ENCODE measurements at places on chromosomes 4 and X.

DNA sequence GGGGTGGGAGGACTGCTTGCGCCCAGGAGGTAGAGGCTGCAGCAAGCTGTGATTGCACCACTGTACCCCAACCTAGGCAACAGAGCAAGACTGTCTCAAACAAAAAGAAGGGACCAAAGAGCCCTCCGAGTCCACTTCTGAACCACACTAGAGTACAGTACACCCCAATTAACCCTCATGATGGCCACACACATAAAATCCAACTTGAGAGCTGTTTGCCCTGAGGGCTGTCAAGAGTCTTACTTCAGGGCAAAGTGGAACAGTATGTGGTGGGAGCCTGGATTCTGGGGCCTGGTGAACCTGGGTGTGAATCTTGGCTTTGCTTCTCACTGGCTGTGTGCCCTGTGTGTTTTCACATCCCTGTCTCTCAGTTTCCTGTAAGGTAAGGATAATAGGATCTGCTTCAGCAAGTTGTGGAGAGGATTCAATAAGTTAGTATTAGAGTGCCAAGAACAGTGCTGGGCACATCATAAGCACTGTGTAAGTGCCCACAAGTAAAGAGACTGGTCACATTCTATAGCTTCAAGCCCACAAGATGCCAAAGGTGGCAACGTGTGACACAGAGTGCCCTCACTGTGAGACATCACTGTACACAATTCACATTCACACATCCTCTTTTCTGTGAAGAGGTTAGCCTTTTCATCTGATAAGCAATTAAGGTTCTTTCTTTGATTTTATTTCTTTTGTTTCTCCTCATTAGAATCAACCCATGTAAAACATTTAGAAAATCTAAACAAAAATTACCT, 52.1 kb downstream of the LEF1 start:
- DNase-seq, result no peak

DNA sequence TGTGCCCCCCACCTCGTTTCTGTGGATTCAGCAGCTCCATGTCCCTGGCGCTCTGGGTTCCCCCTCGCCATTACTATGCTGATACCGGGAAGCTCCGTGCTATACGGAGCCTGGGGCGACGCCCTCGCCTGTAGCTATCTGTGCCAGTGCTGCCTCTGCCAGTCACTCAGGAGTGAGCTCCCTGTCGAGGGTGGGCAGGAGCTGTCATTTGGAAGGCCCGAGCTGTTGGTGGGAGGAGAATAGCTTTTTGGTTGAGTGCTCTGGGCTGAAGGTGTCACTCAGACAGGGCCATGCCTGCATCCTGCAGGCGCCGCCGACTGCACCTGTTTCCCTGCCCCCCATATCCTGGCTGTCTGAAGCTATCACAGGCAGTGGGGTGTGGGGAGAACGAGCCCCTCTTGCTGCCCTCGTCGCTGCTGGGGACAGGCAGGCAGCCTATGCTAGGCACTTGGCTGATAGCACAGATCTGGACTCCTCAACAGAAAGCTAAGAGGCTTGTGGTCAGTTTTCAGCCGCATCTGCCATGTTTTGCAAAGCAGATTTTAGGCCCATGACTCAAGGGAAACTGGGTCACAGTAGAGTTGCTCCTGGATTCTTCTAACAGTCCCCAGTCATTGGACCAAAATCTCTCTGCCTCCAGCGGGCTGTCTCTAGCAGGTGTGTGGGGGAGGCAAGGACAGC, 31.8 kb downstream of the CPLX1 start:
- DNase-seq, result no peak

DNA sequence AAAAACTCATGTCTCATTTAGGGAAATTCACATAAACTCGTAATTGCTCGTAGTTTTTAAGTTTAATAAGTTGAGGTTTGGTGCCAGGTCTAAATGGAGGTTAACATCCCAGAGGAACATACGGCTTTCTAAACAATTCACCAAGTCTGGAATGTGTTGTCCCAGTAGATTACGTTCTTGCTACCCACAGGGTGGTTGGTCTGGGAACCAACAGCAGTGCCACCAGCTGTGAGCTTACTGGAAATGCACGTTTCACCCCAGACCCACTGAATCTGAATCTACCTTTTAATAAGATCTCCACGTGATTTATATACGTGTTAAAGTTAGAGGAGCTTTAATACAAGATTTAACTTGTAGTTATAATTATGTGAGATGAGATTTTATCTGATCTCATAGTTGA, 134.3 kb downstream of the BMPR1B start:
- DNase-seq, result no peak

- DNase-seq, result no peak
Observed at GRCh38 chr4:168859888-168860694, 150.0 kb downstream of the CBR4 start.

DNA sequence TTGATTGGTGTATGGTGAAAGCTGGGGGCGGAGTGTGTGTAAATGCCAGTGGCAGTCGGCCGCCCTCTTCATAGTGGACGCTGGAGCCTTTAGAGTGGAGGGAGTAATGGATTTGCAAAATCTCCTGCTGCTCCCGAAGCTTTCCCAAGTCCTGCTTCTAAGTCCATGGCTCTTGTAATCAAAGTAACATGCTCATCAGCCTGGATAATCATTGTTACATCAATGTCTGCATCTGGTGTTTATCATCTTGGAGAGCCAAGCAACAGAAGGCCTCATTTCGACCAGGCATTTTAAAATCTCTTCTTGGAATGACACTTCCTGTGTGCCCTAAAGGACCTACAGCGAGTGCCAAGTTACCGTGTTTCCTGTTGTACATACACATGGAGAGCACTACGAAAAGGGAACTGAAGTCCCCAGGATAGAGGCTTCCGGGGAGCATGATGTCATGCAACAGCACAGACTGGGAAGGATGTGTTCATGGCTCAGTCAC, 32.2 kb downstream of the UNC5C start:
- DNase-seq, result no peak

- DNase-seq, result no peak
Observed at GRCh38 chr4:26713563-26714151, 129.8 kb downstream of the TBC1D19 start.

GRCh38 chr4:113869743-113870375, 108.3 kb upstream of the CAMK2D start:
- DNase-seq, result peak; percentile 10

DNA sequence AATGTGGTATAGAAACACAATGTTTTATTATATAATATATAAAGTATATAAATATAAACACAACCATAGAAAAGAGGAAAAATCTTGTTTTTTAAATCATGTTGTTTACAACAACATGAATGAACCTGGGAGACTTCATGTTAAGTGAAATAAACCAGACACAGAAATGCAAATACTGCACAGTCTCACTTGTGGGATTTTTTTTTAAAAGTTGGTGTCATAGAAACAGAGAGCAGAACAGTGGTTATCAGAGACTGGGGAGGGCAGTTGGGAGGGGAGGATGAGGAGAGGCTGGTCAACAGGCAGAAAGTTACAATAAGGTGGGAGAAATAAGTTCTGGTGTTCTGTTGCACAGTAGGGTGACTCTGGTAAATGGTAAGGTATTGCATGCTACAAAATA, 57.1 kb downstream of the FREM3 start:
- no peak for DNase-seq

DNA sequence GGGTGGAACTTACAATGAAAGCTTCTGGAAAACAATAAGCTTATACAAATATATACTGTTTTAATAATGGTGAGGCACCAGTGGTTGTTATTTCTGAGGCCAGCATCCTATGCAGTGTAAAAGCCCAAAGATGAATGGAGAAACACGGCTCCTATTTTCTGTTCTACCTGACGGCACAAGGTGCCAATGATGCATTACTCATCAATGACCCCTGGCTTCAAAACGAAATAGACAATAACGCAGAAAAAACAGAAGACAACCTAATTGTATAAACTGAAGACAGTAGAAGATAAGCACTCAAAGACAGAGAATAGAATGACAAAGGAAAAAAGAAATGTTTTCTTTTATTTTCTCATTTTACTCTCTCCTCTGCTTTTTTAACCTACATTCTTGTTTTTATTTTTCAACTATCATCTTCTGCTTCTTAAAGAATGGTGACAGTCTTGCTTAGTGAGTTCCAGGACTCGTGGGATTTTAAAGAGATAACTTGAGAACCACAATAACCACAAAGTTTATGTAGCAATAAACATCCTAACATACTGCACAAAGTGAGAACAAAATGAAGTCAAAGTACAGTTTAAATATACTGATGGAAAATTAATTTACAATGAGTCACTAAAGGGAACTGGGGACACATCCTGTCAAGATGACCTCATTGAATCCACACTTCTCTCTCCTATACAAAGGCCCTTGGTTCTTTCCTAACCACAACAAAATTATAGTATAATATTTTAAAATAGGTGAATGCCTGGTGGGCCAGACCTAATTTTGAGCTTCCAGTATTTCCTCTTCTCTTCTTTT, 169.8 kb downstream of the BTC start:
- DNase-seq, result no peak

DNA sequence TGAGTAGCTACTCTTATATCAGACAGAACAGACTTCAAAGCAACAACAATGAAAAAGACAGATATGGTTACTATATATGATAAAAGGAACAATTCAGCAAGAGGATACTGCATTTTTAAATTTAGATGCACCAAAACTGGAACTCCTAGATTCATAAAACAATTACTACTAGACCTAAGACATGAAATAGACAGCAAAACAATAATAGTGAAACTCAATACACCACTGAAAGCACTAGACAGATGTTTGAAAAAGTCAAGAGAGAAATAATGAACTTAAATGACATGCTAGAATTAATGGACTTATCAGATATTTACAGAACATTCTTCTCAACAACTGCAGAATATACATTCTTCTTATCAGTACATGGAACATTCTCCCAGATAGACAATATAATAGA, 99.5 kb upstream of the ITM2A start:
- no peak for DNase-seq

DNA sequence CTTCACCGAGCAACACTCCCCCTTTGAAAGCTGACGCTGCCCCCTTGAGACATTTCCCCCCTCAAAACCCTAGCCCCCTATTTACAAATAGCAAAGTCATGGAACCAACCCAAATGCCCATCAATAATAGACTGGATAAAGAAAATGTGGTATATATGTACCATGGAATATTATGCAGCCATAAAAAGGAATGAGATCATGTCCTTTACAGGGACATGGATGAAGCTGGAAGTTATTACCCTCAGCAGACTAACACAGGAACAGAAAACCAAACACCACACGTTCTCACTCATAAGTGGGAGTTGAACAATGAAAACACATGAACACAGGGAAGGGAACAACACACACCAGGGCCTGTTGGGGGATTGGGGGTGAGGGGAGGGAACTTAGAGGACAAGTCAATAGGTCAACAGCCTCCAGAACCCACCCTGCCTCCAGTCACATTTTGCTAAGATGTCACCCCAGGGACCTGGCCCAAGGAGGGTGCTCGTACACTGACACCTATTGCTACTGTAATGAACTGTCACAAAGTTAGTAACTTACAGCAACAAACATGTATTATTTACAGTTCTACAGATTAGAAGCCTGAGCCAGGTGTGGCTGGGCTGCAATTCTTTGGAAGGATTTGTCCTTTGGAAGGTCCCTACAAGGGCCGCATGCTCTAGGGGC, 20.6 kb downstream of the SCD5 start:
- DNase-seq, result no peak

DNA sequence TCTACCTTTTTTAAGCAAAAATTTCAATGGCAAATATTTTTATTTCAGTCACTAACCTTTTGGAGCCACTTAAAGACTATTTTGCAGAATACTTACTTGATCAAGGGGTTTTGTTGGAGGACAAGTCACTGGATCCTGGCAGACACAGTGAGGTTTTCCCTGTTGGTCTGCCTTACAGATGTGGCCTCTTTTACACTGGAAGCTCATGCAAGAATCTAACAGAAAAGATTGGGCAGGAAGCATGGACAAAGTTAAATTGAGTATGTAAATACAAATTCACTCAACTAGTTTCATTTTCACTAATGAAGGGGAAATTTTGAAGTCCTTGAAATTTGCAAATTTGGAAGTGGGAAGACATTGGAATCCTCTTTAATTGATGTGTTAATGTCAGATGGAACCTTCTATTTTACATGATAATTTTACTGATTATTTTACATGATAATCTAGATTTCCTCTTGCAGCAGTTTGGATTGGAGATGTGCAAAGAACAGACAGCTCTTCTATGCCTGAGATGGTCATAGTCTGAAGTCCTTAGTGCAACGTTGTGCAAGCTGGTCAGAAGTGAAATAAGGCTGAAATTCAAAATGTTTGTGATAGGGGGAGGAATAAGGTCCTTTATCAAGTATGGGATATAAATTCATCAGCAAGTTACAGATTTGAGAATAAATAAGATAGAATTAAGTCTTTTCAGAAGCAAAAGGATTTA, 38.4 kb downstream of the SPARCL1 start:
- DNase-seq, result no peak

GRCh38 chr4:177785000-177785399, 342.8 kb upstream of the AGA start:
- no peak for DNase-seq

GRCh38 chr4:121375262-121375661, 5.6 kb downstream of the QRFPR start:
- no peak for DNase-seq

DNA sequence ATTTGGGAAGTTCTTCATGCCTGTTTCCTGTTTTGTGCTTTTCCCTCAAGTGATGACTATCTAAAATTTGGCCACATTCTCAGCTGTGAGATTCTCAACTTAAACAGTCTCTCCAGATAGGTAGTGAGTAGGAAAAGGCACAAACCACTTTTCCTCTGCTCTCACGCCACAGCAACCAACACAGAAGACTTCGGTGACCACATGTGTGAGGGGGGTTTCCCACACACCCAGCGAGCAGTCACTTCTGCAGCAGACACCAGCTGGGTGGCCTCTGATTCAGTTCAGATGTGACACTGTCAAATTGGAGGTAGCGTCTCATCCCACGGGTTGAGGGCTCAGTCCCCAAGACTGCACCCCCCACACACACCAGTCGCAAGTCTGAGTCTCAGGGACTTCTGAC, 25.1 kb upstream of the CLDN34 start:
- peak; percentile 14 for DNase-seq

- DNase-seq, result no peak
Observed at GRCh38 chr4:95644417-95644816, 95.6 kb upstream of the UNC5C start.

- no peak for DNase-seq
Observed at GRCh38 chr4:92657695-92658094, 353.9 kb downstream of the GRID2 start.

DNA sequence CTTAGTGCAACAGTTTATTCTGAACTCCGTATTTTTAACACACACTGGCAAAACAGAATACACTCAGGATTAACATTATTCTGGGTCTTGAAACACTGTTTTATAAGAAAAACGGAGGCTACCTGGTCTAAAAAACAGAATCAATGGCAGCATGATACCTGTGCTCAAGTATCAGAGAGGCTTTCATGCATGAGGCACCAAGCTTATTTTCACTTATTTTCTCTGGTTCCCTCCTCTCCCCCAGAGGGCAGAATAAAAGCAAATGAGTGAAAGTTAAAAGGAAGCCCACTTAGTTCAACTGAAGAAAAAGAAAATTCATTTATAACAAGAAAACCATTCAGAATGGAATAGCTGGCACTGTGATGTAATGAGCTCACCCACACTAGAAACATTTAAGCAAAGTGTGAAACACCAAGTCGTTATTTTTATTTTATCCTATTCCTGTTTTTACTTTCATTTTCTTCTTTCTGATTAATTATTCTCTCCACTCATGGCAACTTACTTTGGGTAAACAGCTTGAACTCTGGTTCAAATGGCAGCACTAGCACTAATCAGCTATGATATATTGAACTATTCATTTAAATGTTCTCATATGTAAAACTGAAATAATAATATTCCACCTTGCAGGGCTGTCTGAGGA, 211.8 kb downstream of the PPP3CA start:
- no peak for DNase-seq

All from stimulated activated CD4-positive, alpha-beta T cell treated with anti-CD3 and anti-CD28 coated beads, Interleukin-1b, Interleukin-23, amount 100 ng/mL, for 1 hour (primary cell).